Nephron progenitor cell (in vitro differentiated cells): ENCODE measurements at places on chromosomes 3 and 15.

- no peak overlapping the region for H3K27ac ChIP-seq
- no peak overlapping the region for H3K4me3 ChIP-seq
- H3K27me3 ChIP-seq: peaks cover 6% of the 10 kb centered on the region
- H3K36me3 ChIP-seq: no peaks in the 10 kb centered on the region
- peaks cover 29% of the 10 kb centered on the region for H3K4me1 ChIP-seq
Observed at GRCh38 chr3:173588556-173588955, 191.0 kb downstream of the NLGN1 start.

DNA sequence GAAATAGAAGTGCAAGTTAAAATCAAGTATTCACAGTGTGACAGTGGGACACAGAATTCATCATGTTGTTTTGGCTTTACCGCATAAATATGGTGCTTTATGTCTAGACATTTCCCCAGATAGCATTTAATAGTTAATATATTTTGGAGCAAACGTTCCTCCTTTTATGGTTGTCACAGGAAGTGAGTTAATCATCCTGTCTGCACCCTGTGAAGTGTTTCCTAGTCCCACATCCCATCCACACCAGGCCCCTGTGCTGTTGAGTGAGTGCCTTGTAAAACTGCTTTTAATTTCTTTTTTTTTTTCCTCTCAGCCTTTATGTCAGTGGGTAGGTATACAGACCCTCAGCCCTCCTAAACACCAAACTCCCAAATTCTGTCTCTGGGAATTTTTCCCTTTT is 393.7 kb downstream of the FEZF2 start:
- H3K4me3 ChIP-seq: peak overlapping the region; percentile 57
- peaks cover 3% of the 10 kb centered on the region for H3K27me3 ChIP-seq
- no peak for DNase-seq
- H3K27ac ChIP-seq: peak overlapping the region; percentile 95
- no peaks in the 10 kb centered on the region for H3K36me3 ChIP-seq

- H3K27me3 ChIP-seq: no peaks in the 10 kb centered on the region
- DNase-seq: no peak
- no peak overlapping the region for H3K4me3 ChIP-seq
- no peaks in the 10 kb centered on the region for H3K4me1 ChIP-seq
Observed at GRCh38 chr3:44845528-44846520, 15.9 kb upstream of the TMEM42 start.

GRCh38 chr3:81741216-81741615 is 20.2 kb downstream of the GBE1 start:
- H3K36me3 ChIP-seq: peaks cover 9% of the 10 kb centered on the region
- H3K27ac ChIP-seq: no peak overlapping the region
- H3K4me3 ChIP-seq: no peak overlapping the region
- no peaks in the 10 kb centered on the region for H3K4me1 ChIP-seq
- no peaks in the 10 kb centered on the region for H3K27me3 ChIP-seq

DNA sequence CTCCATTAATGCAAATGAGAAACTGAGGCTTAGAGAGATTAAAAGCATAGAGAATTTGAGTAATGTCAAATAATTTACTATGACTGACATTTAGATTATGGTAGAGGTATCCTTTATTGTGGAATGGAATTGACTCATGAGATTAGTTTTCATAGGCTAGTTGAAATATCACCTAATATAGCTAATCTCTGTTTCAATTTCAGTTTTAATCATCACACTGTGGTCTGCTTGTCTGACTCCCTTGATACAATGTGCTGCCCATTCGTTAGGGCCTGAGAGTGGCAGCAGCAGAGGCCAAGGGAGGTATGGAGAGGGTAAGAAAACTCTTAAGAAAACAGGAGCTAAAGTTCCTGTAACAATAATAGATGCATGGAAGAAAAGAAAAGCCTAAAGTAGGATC is 13.2 kb upstream of the ZBTB20 start:
- no peak overlapping the region for H3K4me3 ChIP-seq
- H3K4me1 ChIP-seq: peaks cover 4% of the 10 kb centered on the region
- H3K36me3 ChIP-seq: peaks cover 6% of the 10 kb centered on the region

- H3K27me3 ChIP-seq: peaks cover 5% of the 10 kb centered on the region
- H3K36me3 ChIP-seq: peaks cover 19% of the 10 kb centered on the region
- H3K4me3 ChIP-seq: no peak overlapping the region
- no peak for DNase-seq
- H3K4me1 ChIP-seq: peaks cover 9% of the 10 kb centered on the region
Observed at GRCh38 chr15:48718646-48719045, 73.1 kb upstream of the FBN1 start.

- H3K27me3 ChIP-seq: peaks cover 21% of the 10 kb centered on the region
- H3K36me3 ChIP-seq: no peaks in the 10 kb centered on the region
- DNase-seq: no peak
- no peak overlapping the region for H3K4me3 ChIP-seq
- peaks cover 14% of the 10 kb centered on the region for H3K4me1 ChIP-seq
Observed at GRCh38 chr3:143215059-143215458, 95.5 kb downstream of the CHST2 start.

- no peak for DNase-seq
- H3K4me3 ChIP-seq: no peak overlapping the region
- no peaks in the 10 kb centered on the region for H3K36me3 ChIP-seq
Observed at GRCh38 chr15:70461017-70461416, 302.3 kb downstream of the UACA start.

GRCh38 chr15:85276921-85277320 is 103.5 kb upstream of the AKAP13 start:
- DNase-seq: no peak
- H3K4me1 ChIP-seq: no peaks in the 10 kb centered on the region
- no peaks in the 10 kb centered on the region for H3K36me3 ChIP-seq
- H3K27ac ChIP-seq: no peak overlapping the region
- no peak overlapping the region for H3K4me3 ChIP-seq

- peaks cover 12% of the 10 kb centered on the region for H3K4me1 ChIP-seq
- DNase-seq: no peak
- peaks cover 4% of the 10 kb centered on the region for H3K27me3 ChIP-seq
- H3K4me3 ChIP-seq: no peak overlapping the region
- no peaks in the 10 kb centered on the region for H3K36me3 ChIP-seq
Observed at GRCh38 chr3:183192650-183193300, 30.2 kb upstream of the LAMP3 start.

DNA sequence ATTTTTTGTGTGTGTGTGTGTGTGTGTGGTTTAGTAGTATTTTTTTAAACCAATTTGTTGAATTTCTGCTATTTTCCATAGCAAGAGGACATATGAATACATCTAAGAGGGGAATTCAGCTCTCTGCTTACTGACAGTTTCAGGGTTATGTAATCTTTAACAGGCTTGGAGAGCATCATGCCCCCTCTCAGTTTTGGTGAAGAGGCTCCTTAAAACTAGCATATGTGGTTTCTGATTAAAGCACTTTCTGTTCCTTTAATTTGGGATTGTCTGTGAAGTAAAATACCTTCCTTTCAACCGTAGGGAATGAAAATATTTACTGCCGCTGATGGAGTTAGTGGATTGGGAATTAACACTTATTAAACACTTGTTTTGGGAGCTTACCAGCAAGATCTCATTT is 19.4 kb upstream of the NFKBIZ start:
- H3K27ac ChIP-seq: no peak overlapping the region
- H3K27me3 ChIP-seq: peaks cover 4% of the 10 kb centered on the region
- peaks cover 42% of the 10 kb centered on the region for H3K4me1 ChIP-seq
- no peak for DNase-seq

- H3K27me3 ChIP-seq: no peaks in the 10 kb centered on the region
- H3K36me3 ChIP-seq: peaks cover 11% of the 10 kb centered on the region
- H3K4me1 ChIP-seq: peaks cover 73% of the 10 kb centered on the region
- H3K27ac ChIP-seq: no peak overlapping the region
- no peak overlapping the region for H3K4me3 ChIP-seq
Observed at GRCh38 chr15:66405615-66406014, 18.9 kb downstream of the MAP2K1 start.

DNA sequence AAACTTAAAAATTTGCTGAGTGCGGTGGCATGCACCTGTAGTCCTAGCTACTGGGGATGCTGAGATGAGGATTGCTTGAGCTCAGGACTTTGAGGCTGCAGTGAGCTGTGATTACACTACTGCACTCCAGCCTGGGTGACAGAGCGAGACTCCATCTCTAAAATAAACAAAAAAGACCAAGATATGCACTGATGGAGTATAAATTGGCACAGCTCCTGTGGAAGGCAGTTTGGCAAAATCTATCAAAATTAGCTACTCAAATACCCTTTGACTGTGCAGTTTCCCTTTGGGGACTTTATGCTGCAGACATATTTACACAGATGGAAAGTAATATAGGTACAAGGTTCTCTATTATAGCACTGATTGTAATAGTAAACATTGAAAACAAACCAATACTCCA is 18.1 kb upstream of the U2SURP start:
- H3K36me3 ChIP-seq: no peaks in the 10 kb centered on the region
- no peak for DNase-seq
- H3K4me1 ChIP-seq: peaks cover 26% of the 10 kb centered on the region
- H3K27me3 ChIP-seq: no peaks in the 10 kb centered on the region

GRCh38 chr15:99826157-99826780 is 93.0 kb upstream of the LYSMD4 start:
- no peaks in the 10 kb centered on the region for H3K4me1 ChIP-seq
- H3K4me3 ChIP-seq: no peak overlapping the region
- peaks cover 11% of the 10 kb centered on the region for H3K27me3 ChIP-seq
- DNase-seq: no peak

GRCh38 chr3:38648024-38648658 is 1.3 kb downstream of the SCN5A start:
- DNase-seq: no peak
- peak overlapping the region; percentile 86 for H3K4me3 ChIP-seq
- no peak overlapping the region for H3K27ac ChIP-seq
- H3K27me3 ChIP-seq: peaks cover 11% of the 10 kb centered on the region
- peaks cover 5% of the 10 kb centered on the region for H3K4me1 ChIP-seq

DNA sequence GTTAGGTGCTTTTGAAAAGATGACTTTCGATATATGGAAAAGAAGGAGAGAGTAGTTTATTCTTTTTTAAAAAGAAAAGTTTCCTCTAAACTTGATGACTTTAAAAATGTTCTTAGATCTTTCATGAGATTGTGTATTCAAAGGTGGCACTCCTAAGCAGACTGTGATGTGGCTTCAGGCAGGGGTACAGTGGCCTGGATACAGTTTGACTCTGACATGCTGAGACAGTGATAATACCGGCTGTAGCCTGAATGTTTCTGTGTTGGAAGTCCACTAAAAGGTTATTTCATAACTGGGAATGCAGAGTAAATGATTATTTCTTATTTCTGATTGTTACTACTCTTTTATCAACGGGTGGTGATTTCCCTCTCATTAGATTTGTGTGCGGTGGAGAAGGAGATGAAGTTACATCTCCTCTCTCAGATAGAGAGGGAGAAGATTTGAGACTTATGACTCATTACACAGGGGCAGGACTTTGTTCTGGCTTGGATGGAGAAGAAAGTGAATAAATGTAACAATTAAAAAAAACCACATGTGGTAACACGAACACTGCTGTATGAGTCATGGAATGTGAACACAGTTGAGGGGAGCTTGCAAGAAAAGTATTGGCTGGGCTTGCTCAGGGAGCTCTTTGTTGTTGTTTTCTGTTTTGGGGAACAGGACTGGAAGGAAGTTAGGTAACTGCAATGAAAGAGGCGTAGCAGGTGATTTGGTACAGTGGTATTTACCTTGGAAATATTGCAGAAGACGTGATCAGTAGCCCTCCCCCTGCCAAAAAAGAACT is 21.6 kb downstream of the SPTSSB start:
- H3K36me3 ChIP-seq: no peaks in the 10 kb centered on the region
- DNase-seq: no peak
- H3K27ac ChIP-seq: no peak overlapping the region
- no peak overlapping the region for H3K4me3 ChIP-seq
- peaks cover 4% of the 10 kb centered on the region for H3K4me1 ChIP-seq
- H3K27me3 ChIP-seq: peaks cover 12% of the 10 kb centered on the region

- H3K36me3 ChIP-seq: no peaks in the 10 kb centered on the region
- peak overlapping the region; percentile 95 for H3K27ac ChIP-seq
- H3K4me1 ChIP-seq: peaks cover 94% of the 10 kb centered on the region
Observed at GRCh38 chr15:40047415-40048210, 8.6 kb upstream of the SRP14 start.

DNA sequence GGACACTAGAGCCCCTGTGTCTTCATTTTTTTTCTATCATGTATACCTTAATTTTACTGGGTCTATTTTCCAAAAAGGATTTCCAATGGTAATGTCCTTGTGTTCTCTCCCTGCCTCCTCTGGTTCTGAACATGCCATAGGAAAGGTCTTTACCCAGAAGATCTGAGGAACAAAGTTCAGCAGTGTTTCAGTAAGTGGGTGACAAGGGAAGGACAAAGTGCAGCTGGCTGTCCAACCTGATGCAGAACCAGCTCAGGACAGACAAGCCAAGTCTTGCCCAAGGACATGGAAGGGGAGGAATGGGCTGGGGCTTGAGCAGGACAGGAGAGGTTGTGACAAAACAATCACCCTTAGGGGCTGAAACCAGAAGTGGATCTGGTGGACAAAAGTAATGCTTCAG is 61.2 kb upstream of the STRIT1 start:
- no peak overlapping the region for H3K4me3 ChIP-seq
- no peaks in the 10 kb centered on the region for H3K27me3 ChIP-seq
- H3K27ac ChIP-seq: no peak overlapping the region
- H3K4me1 ChIP-seq: no peaks in the 10 kb centered on the region
